ENCODE measurements at places on chromosomes 12 and 14.

- DNase-seq: no peak
Observed at GRCh38 chr12:34350092-34351041, 328.1 kb downstream of the ALG10 start.

DNA sequence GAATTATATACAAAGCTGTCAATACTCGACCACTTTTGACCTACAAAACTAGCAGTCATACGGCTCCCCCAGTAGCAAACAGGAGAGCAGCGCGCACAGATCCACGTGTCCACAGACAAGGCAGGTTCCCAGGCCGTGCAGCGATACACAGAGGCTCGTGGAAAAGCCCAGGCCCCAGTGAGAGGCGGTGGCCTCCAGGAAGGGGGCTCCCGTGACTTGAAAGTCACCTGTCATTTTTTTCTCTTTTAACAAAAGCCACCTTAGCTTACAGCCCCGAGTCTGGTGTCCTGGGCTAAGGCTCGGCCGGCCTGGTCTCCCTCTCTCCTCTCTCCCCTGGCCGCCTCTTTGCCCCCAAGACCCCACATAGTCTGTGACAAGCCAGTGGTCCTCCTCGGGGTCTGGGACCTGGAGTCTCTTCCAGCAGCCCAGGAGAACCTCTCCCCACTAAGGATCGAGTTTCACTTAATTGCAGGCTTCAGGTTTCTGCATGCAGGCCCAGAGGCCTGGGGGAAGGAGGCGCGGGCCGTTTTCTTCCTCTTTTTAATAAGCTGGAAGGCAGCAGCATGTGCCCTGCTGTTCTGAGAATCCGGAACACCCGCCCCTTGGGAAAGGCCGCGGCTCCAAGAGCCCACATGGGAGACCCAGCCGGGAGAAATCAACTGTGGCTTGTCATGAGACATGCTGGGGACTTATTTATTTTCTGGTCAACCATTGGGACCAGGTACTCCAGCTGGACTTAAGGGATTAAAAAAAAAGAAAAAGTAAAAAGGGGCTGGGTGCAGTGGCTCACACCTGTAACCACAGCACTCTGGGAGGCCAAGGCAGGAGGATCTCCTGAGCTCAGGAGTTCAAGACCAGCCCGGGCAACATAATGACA lies 15.9 kb downstream of the NCOR2 start:
- no peak for DNase-seq

DNA sequence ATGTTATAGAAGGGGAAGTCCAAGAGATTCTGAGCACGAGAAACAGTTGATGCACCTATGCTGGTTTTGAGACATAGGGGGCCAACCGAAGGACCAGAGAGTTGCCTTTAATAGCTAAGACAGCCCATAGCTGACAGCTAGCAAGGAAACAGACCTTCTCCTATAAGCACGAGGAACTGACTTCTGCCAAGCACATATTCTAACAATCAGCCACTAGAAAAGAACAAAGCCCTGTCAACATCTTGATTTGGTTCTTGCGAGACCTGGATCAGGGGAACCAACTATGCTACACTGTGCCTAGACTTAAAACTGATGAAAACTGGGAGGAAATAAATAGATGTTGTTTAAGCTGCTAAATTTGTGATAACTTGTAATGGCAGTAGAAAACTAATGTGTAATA lies 785.6 kb downstream of the TMTC2 start:
- no peak for DNase-seq

GRCh38 chr14:104788161-104788818 lies 7.3 kb downstream of the AKT1 start:
- no peak for DNase-seq
